ENCODE measurements at places on chromosomes 2 and 18. TPM values are rescaled to one million over a fixed set of nuclear protein-coding genes. Genes with fewer than 3 reads are reported as not detected.

- DNase-seq, result peak; percentile 91
Observed at GRCh38 chr2:36403675-36404230, 48.2 kb downstream of the CRIM1 start.

DNA sequence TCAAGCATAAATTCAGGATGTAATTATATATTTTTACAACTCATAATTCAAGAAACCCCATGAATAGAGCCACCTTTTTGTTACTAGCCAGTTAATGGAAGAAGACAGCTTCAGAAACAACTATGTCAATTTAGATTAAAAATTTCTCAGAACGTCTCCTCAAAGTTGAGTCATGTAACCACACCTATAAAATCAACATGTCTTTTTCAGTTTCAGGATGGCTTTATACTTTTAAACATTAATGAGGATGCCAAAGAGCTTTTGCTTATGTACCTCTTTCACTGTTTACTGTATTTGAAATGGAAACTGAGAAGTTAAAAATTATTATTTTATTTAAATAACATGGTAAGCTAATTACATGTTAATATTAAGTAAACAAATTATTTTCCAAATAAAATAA lies 280.1 kb downstream of the PTH2R start:
- DNase-seq, result no peak

DNA sequence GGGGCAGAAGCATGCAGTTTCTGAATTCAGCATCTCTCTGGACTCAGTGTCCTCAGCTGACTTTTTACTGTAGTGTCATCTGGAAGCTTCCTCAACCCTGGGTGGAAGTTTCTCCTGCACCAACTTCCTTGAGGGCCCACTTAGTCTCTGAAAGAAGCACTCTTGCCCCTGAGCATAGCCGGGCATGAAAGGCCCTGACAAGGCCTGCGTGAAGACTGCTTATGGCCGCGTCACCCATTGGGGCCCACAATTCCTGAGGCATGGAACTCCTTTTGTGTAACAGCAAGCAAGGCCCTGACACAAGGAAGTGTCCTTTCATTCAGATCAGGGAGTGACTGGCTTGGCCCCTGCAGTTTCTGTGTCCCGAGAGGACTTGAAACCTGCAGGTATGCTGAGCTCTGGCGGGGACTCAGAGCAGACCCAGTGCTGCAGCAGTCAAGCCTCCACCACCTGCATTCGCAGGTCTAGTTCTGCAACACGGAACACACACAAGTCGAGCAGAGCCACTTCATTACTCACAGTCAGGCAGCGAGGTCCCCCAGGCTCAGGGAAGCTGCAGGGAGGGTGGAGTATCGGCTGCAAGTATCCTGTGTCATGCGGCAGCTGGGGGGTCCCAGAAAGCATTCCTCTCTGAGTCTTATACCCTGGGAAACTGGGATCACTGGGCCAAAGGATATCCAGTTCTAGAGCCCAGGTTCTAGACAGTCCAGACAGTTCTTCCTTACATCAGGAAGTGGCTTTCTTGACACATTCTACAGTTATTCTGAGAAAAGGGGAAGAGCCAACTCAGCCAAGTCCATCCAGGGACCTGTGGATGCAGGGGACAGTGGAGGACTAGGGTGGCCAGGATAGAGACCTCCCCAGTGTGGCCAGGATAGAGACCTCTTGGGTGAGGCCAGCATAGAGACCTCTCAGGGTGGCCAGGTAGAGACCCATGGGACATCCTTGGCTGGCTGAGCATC lies 35.6 kb upstream of the PRLH start:
- no peak for DNase-seq

The ASAP2 gene
- 20.3 TPM for total RNA-seq

The B3GNT7 gene
- total RNA-seq, result 0.63 TPM

The NEU2 gene
- not detected for total RNA-seq
